RKO (cell line): ENCODE measurements at places on chromosomes 11 and 22.

GRCh38 chr22:39728236-39728860 lies 157.8 kb downstream of the CACNA1I start:
- no peak for DNase-seq

GRCh38 chr11:111793863-111794262 lies 27.7 kb upstream of the PPP2R1B start:
- no peak for DNase-seq

GRCh38 chr11:126948563-126948962 lies 52.0 kb downstream of the KIRREL3 start:
- DNase-seq: no peak

GRCh38 chr11:65419772-65420481 lies 2.7 kb upstream of the NEAT1 start:
- DNase-seq: peak; percentile 94

DNA sequence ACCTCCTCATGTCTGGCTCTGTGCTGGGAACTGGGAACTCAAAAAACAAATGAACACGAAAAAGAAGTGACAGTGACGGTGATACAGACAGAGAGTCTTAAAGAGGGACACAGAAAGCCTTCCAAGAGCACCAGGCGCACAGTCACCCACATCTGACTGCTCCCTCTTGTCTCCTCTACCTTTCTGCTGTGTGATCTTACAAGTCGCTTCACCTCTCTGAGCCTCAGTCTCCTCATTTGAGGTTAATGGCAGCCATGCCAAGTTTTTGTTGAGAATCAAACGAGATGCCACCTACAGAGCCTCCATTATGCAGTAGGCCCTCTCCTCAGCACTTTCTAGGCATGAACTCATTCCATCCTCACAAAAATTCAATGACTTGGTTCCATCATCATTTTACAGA lies 3.7 kb downstream of the LRRC32 start:
- DNase-seq: no peak

DNA sequence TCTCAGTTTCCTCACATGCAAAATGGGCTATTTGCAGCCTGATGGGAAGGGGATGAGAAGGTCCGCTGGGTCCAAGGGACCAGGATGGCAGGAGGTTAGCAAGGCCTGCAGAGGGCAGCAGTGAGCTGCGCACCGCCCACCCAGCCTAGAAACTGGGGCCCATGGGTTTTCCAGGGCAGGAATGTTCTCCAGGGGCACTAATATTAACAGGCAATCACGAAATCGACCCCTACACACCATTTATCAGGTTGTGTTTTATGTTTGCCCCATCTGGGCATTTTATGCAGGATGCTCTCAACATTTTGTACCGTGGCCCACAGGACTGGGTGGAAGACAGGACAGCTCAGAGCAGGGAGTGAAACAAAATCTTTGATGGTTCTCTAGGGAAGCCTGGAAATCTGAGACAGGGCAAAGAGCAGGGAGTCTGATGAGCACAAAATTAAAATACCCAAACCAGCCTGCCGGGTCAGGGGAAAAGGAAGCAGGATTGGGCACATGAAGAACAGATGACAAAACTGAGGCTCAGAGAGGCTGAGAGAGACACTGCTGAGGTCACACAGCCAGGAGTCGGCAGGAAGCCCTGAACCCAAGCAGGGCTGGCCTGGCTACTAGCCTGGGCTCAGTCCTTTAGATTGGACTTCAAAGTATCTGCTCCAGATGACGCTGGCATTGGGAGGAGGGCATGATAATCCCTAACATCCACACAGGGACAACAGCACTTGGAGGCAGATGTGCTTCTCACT lies 1.6 kb upstream of the BCR start:
- peak; percentile 61 for DNase-seq
